BE2C (cell line): ENCODE measurements at places on chromosomes 5 and 9.

GRCh38 chr9:8751406-8751930, 951.9 kb upstream of the DMAC1 start:
- DNase-seq: no peak

DNA sequence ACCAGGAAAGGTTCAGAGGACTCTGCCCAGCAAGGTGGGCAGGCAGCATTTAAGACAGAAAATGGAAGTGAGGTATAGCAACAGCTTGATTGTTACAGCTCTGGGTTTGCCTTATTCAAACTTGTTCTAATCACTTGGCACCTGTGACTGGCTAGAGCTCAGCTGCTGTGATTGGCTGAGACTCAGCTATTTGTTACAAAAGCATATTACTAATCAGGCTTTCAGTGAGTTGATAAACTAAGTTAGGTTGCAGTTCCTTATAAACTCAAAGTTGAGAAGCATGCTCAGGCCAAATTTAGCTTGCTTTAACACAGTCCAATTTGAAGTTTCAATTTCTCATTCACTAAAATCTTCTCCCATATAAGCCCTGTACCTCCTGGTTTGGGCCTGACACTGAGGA, 56.3 kb downstream of the GDA start:
- DNase-seq: no peak

DNA sequence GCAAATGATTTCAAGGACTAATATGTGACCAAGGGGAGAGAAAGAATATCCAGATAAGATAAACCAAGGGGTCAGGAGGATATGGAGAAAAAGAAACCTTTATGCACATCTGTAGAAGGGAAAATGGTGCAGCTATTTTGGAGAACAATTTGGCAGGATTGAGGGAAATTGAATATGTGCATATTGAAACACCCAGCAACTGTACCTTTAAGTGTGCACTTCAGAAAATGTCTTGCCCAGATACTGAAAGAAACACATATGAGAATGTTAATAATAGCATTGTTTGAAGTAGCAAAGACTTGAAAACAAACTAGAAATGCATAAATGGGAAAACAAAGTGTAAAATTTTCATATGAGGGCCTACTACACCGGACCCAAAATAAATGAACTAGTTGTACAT, 599.6 kb downstream of the PSAT1 start:
- no peak for DNase-seq

GRCh38 chr5:151183456-151184245, 26.1 kb upstream of the ANXA6 start:
- DNase-seq: no peak

GRCh38 chr9:87382900-87383299, 114.8 kb upstream of the DAPK1 start:
- DNase-seq: no peak

DNA sequence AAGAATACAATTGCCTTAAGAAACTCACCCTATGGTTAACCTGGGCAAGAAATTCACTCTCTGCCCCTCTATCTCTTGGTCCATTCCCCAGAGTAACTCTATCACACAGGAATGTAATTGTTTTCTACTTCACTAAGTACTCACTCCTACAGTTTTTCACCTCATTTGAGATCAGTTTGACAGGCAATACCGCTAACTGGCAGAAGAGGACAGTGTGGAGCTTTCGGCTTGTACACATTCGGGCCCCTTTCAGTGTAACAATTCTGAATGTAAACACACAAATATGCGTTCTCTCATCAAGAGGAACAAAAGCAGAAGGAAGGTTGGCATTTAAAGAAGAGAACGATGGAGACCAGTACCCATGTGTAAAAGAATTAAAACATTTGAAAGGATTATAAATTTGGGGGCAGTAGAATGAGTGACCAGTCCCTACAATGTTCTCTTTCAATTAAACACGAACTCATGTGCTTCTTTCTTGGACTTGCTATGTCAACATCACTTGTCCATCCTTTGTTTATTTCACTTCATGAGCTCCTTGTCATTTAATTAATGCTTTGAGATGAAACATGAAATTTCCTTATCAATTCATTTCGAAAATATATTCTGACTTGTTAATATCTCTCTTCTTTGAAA, 188.5 kb upstream of the GRAMD2B start:
- peak; percentile 60 for DNase-seq

DNA sequence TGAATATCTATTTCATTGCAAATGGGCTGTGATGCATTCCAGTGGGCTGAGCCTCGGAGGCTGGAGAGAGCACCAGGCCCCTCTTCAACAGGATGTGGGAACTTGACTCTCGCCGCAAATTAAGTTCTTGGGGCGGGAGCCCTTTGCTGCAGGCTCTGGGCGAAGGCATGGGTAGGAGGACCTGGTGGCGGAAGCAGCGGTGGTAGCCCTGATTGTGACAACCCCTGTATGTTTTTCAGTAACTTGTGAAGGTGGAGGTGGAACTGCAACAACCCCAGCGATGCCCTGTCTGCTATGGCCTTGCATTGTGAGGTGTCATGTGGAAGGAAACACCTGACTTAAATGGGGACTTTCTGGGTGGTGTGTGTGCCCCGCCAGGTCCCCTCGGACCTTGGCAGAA, 9.4 kb downstream of the FYB1 start:
- no peak for DNase-seq

DNA sequence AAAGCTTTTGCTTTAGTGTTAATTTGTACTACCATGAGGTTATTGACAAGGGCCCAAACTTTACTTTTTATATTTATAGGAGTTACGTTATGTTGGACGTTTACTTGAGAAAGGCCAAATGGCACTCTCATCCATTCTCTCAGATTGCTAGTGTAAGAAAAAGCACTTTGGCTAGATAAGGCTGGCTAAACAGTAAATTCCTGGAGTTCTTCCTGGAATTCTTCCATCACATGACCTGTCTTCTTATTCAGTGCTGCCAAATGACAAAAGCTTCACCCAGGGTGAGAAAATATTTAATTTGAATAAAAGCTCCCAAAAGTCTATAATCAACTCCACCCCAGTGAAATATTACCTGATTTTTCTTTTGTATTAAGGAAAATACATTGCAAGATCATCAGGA, 1568.9 kb upstream of the ACO1 start:
- DNase-seq: no peak

- DNase-seq: no peak
Measured at GRCh38 chr5:80206282-80206681, 49.6 kb downstream of the SERINC5 start.

DNA sequence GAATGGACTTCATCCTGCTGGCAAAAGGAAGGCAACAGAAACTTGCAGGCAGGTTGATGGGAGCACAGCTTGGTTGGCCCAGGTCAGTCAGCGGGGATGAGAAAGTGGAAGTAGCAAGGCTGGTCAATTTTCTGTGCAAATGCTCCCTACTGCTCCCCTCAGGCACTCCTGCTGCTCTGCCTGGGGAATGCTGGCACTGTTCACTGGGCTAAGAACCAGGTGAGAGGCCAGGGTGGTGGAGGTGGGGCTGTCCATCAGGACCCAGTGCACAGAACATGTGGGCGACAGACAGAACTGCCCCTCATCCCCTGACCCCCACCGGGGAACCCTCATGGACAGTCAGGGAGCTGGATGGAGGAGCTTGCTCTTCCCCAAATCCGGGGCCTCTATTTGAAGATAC, 593.1 kb downstream of the IRX1 start:
- DNase-seq: no peak

GRCh38 chr9:125750627-125751011, 3.4 kb downstream of the PBX3 start:
- peak; percentile 19 for DNase-seq

GRCh38 chr9:121289772-121290370, 21.9 kb downstream of the GSN start:
- no peak for DNase-seq

DNA sequence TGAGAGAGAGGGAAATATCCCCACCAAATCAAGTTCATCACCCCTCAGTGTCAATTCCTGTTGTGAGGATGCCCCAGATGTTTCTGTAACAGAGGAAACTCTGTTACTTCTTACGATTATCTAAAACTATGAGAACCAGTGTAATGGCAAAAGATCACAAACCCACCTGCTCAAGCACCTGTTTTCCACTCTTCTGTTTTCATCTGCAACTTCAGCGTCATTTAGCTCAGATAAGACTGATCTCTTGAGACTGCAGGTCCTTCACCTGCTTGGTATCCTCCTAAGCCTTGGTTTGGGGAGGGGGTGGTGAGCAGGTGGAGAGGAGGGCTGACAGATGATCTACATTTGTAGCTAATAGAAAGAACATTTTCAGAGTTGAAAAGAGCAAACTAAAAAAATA, 229.3 kb downstream of the SLF1 start:
- no peak for DNase-seq

GRCh38 chr5:77945874-77946273, 169.7 kb upstream of the TBCA start:
- no peak for DNase-seq

- no peak for DNase-seq
Measured at GRCh38 chr5:17743580-17744435, 109.5 kb downstream of the TAF11L14 start.

DNA sequence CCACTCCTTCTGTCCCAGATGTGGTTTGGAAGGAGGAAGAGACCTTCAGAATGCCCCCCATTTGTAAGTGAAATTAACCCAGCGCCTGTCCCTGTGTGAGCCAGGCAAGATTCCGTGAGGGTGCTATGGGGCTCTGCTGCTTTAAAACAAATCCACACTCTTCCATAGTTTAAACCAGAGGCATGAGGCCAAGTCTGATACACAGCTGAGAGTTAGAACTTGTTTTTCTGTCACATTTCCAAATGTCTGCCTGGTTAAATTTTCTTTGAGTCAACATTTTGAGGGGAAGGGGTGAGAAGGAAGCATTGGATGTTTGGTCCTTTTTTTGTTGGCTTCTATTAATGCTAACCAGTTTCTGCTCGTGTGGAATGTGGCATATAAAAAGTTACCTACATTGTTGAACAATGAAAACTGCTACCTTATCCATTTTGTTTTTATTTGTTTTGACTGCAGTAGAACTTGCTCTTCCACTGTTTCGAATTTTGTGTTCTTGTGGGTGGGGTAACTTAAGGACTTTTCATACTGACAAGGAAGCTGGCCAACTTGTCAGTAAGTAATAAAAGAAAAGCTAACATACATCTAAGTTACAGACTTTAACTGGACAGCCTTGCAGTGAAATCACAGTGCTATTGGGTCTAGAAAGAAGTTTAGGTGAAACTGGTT, 12.9 kb downstream of the RGMB start:
- DNase-seq: no peak

- DNase-seq: peak; percentile 36
Measured at GRCh38 chr9:137294681-137295237, 7.3 kb downstream of the NRARP start.

DNA sequence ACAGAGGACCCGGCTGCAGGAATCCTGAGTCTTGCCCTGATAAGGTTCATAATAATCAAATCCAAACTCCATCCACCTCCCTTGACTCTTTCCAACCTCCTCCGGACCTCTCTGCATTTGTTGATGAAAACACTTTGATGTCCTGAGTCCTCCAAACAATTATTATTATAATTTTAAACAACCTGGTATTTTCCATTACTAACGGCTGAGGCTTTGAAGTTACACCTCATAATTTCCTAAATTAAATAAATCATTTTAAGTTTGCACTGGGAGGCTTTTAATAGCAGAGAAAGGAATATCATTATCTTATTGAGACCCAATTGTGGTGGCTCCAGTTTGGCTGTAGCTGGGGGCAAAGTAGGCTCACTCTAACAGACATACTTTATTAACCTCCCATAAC, 9.5 kb downstream of the MSX2 start:
- DNase-seq: no peak

DNA sequence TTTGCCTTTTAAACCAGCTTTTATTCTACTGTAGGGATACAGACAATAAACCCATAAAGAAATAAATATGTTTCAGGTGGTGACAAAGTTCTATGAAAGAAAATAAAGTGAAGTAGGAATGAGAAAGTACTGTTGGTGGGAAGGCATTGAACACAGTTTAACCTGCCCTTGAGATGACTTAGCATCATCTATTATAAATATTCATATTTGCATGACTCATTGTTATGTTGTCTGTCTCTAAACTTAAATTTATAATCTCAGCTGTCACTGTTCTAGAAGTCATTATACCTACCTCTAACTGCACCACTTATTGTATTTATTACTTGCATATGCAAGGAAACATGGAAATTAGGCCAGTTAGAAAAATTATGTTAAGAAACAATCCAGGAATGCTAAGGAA, 202.2 kb downstream of the CHSY3 start:
- no peak for DNase-seq

DNA sequence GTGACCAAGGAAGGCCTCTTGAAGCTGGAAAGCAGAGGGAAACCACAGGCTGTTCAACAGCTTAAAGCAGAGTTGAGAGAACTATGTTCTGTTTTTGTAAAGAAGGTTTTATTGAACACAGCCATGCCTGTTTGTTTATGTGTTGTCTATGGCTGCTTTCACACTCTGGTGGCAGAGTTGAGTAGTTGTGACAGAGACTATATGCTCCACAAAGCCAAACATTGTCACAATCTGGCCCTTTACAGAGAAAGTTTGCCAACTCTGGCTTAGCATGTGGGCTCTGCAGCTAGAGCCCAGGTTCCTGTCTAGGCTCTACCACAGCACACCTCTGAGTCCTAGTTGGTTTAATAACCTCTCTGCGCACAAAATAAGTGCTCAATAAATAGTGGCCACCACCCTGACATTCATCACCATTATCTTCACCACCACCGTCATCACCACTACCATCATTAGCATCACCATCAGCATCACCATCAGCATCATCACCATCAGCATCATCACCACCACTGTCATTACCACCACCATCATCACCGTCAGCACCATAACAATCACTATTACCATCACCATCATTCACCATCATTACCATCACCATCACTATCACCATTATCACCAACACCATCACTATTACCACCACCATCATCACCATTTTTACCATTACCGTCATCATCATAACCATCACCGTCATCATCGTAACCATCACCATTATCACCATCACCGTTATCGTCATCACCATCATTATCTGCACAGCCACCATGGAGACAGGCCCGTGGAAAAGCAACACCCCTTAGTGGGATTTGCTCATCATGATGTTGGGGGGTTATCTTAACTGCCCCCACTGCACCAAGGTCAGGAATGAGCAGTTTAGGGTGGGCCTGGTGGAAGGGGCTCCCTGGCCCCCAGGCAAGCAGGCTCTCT, 18.3 kb downstream of the AKNA start:
- DNase-seq: no peak

DNA sequence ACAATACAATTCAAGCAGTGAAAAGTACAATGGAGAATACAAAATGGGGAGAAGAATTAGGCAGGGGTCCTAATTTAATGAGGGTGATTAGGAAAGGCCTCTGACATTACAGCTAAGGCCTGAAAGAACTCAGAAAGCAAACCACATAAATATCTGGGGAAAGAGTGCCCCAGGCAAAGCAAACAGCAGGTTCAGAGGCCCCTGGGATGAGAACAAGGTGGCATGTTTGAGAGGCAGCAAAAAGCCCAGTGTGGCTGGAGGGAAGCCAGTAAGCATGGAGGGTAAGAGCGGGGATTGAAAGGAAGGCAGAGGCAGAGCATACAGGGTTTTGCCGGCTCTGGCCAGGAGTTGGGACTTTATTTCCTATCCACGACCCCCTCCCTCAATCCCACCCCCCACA, 33.4 kb upstream of the VDAC1 start:
- DNase-seq: no peak

DNA sequence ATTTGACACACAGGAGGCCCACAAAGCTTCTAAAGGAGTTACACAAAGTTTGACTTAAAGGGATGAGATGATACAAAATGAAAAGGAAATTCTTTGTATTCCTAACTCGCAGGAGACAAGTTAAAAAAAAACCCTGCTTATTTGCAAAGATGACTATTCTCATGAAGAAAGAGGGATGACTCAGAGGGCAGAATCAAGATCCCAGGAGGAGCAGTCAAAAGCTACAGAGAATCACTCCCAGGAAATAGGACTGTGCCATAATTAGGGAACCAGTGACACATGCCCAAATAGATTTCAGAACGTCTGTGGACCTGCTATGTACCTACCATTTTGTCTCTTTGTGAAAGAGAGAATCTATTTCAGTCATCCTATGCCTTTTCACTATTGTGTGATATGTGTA, 103.5 kb upstream of the ARRDC3 start:
- no peak for DNase-seq
